ENCODE measurements at places on chromosomes 12 and 14. TPM values are rescaled to one million over a fixed set of nuclear protein-coding genes. Genes with fewer than 3 reads are reported as not detected.

DNA sequence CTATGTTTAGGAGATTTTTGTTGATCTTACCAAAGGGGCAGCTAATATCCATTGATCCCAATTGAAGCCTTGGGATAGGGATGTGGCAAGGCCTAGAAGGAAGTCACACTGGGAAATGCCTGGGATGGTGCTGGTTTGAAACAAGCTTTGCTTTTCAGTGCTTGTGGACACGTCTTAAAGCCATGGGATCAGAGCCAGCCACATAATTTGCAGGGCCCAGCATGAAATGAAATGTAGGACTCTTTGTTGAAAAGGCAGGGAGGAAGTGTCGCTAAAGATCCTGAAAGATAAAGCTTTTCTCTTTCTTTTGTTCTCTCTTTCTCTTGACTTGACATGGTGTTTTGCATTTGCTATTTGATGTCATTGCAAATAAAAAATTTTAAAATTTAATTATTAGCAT lies 5.0 kb downstream of the TTC9 start:
- peaks cover 10% of the 10 kb centered on the region for H3K4me1 ChIP-seq
- no peak overlapping the region for H3K4me3 ChIP-seq
- H3K36me3 ChIP-seq, result no peaks in the 10 kb centered on the region
- DNase-seq, result no peak
- H3K27me3 ChIP-seq, result peaks cover 9% of the 10 kb centered on the region
- no peak overlapping the region for H3K27ac ChIP-seq

GRCh38 chr14:56268673-56269072 lies 150.5 kb downstream of the PELI2 start:
- H3K27me3 ChIP-seq, result no peaks in the 10 kb centered on the region
- DNase-seq, result no peak
- H3K27ac ChIP-seq, result no peak overlapping the region
- no peaks in the 10 kb centered on the region for H3K36me3 ChIP-seq

DNA sequence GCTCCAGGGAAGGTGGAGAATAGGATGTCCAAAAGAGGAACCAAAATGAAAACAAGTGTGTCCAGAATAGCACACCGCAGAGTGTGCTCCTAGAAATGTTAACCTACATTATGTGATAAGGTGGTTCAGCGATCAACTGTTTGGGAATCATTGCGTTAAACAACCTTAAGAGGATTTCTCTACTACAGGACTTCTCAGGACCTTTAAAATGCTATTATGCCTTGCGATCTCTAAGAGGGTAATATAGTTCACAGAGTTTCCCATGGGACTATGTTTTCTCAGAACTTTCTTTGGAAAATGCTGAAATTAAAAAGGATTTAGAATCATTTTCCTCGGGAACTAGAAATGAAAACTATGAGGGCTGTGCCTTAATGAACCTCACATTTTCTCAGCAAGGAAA lies 1.8 kb downstream of the GLT8D2 start:
- no peak overlapping the region for H3K27ac ChIP-seq
- no peak for DNase-seq
- no peaks in the 10 kb centered on the region for H3K4me1 ChIP-seq
- H3K4me3 ChIP-seq, result no peak overlapping the region
- H3K36me3 ChIP-seq, result no peaks in the 10 kb centered on the region
- peaks cover 28% of the 10 kb centered on the region for H3K27me3 ChIP-seq

GRCh38 chr12:27639265-27639664 lies 57.0 kb upstream of the REP15 start:
- no peaks in the 10 kb centered on the region for H3K4me1 ChIP-seq
- H3K36me3 ChIP-seq, result no peaks in the 10 kb centered on the region
- DNase-seq, result no peak
- no peak overlapping the region for H3K27ac ChIP-seq
- H3K27me3 ChIP-seq, result no peaks in the 10 kb centered on the region
- no peak overlapping the region for H3K4me3 ChIP-seq

DNA sequence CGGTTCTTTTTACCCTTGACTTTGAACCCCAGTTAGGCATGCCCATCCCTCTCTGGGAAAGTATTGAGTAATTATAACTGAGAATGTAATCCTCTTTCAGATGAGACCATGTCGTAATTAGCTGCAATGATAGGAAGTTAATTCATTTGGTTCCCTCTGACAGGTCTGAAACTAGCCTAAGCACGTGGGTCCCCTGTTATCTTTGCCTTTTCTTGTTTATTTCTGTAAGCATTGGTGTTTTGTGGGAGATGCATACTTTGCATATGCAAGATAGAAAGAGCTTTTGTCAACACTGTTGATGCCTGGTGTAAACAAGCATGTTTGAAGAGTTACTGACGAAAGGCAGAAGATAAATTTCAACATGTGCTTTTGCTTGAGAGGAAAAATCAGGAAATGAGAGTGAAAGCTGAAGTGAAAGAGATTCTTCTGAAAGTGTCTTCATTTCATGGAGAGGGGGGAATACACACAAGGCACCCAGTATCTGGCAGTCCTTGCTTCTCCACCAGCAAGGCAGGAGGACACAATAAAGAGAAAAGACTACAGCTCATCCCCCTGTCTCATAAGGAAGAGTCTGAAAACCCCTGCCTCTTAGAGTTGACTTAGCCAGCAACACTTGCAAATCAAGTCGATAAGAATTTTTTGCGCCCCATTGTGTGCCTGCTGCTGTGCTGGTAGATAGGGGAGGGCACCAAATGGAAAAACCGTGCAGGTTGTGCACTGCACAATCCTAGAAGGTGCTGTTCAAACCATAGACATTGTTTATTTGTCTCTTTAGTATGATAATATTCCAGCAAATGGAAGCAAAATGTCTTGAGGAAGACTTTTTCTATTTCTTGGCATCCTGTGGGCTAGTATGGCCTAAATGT lies 77.8 kb downstream of the SLC24A4 start:
- no peak for DNase-seq
- H3K27ac ChIP-seq, result peak overlapping the region; percentile 90
- H3K4me1 ChIP-seq, result no peaks in the 10 kb centered on the region

- H3K27me3 ChIP-seq, result no peaks in the 10 kb centered on the region
- H3K27ac ChIP-seq, result no peak overlapping the region
- H3K36me3 ChIP-seq, result no peaks in the 10 kb centered on the region
- DNase-seq, result peak; percentile 28
Observed at GRCh38 chr14:65958664-65959562, 527.3 kb upstream of the CCDC196 start.

DNA sequence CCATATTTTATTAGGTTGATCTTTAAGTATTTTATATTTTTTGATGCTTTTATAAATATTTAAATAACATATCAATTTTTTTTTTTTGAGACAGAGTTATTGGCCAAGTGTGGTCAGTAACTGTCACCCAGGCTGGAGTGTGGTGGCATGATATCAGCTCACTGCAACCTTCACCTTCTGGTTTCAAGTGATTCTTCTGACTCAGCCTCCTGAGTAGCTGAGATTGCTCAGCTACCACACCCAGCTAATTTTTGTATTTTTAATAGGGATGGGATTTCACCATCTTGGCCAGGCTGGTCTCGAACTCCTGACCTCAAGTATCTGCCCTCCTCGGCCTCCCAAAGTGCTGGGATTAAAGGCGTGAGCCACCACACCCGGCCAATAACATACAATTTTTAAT lies 71.1 kb downstream of the FUT8 start:
- no peak overlapping the region for H3K4me3 ChIP-seq
- no peak overlapping the region for H3K27ac ChIP-seq
- DNase-seq, result no peak

- H3K27ac ChIP-seq, result no peak overlapping the region
- H3K36me3 ChIP-seq, result no peaks in the 10 kb centered on the region
- no peak overlapping the region for H3K4me3 ChIP-seq
- no peaks in the 10 kb centered on the region for H3K27me3 ChIP-seq
Observed at GRCh38 chr12:58883576-58884334, 36.5 kb downstream of the LRIG3 start.

DNA sequence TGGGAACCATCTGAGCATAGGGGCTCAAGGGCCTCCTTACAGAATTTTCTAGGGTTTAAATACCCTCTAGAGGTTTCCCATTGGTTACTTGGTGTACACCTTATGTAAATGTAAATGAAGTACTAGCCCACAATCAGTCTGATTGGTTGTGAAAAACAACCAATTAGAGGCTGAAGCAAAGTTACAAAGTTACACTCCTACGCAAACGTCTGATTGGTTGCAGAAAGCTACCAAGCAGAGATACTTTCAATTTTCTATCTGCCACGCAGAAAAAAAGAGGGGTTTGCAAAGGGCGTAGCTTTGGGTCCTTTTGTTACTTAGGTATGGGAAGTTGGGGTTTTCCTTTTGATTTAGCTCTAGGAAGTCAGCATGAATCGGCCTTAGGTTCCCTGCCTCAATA lies 1.8 kb upstream of the TMEM19 start:
- H3K36me3 ChIP-seq, result no peaks in the 10 kb centered on the region
- no peaks in the 10 kb centered on the region for H3K27me3 ChIP-seq
- DNase-seq, result no peak
- H3K4me3 ChIP-seq, result no peak overlapping the region
- peaks cover 10% of the 10 kb centered on the region for H3K4me1 ChIP-seq

DNA sequence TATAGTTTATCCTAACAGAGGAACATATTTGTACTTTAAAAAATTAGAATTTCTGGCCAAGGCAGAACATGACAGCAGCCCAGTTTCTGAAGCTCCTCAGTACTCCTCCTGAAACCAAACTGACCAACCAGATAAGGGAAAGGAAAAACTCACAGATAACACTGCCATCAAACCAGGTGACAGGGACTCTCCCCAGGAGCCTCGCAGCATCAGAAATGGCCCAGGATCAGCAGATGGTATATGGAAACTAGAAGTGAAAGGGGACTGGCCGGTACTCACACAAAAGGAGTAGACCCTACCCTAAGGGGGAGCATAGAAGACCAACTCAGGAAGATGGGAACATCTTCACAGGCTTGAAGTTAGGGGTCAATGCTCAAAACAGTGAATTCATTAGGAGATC lies 22.0 kb downstream of the GALC start:
- H3K4me3 ChIP-seq, result no peak overlapping the region
- H3K27me3 ChIP-seq, result no peaks in the 10 kb centered on the region
- no peak overlapping the region for H3K27ac ChIP-seq
- DNase-seq, result no peak
- no peaks in the 10 kb centered on the region for H3K4me1 ChIP-seq

DNA sequence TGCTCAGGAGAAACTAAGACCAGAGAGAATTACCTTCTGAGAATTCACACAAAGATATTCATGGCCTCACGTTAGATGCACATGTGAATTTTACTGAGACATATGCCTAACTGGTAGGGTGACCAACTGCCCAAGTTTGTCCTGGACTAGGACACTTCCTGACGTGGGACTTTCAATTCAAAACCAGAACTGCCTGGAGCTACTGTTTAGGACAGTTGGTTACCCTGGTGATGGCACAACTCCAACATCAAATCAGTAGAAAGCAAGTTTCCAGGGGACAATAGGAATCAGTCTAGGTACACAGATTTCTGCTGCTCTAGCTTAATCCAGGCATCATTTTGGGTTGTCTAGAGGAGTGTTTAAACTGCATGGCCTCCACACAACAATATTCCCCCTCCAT lies 178.7 kb downstream of the GXYLT1 start:
- no peaks in the 10 kb centered on the region for H3K36me3 ChIP-seq
- no peak overlapping the region for H3K27ac ChIP-seq

GRCh38 chr12:52061470-52062166 lies 8.2 kb upstream of the ATG101 start:
- H3K4me1 ChIP-seq, result no peaks in the 10 kb centered on the region
- H3K27ac ChIP-seq, result no peak overlapping the region
- DNase-seq, result no peak
- no peaks in the 10 kb centered on the region for H3K36me3 ChIP-seq
- no peaks in the 10 kb centered on the region for H3K27me3 ChIP-seq

GRCh38 chr12:105109465-105110212 lies 2.1 kb downstream of the WASHC4 start:
- peak overlapping the region; percentile 45 for H3K27ac ChIP-seq
- no peaks in the 10 kb centered on the region for H3K36me3 ChIP-seq
- DNase-seq, result no peak
- no peaks in the 10 kb centered on the region for H3K27me3 ChIP-seq

GRCh38 chr14:24143511-24143910 lies 2.1 kb upstream of the EMC9 start:
- H3K27me3 ChIP-seq, result no peaks in the 10 kb centered on the region
- peaks cover 41% of the 10 kb centered on the region for H3K36me3 ChIP-seq
- no peak overlapping the region for H3K27ac ChIP-seq
- DNase-seq, result no peak
- peaks cover 60% of the 10 kb centered on the region for H3K4me1 ChIP-seq
- no peak overlapping the region for H3K4me3 ChIP-seq

DNA sequence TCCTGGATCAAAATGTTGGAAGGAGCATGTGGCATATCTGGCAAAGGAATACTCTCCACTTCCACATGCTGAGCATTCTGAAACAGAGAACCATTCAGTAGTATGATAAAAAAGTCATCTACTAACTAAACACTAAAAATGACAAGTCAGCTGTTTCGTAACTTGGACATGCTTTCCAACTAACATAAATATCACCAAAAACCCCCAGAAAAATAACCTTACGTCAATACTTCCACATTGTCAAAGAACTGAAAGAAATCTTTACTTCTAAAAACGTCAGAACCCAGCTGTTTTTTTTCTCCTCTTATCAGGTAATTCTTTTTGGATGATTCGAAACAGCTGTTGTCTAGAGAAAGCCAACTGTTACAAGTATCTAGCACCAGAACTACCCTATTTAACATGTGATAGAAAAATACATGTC lies 8.2 kb downstream of the WBP11 start:
- no peak for DNase-seq
- H3K4me1 ChIP-seq, result no peaks in the 10 kb centered on the region
- H3K27me3 ChIP-seq, result no peaks in the 10 kb centered on the region
- no peak overlapping the region for H3K4me3 ChIP-seq

DNA sequence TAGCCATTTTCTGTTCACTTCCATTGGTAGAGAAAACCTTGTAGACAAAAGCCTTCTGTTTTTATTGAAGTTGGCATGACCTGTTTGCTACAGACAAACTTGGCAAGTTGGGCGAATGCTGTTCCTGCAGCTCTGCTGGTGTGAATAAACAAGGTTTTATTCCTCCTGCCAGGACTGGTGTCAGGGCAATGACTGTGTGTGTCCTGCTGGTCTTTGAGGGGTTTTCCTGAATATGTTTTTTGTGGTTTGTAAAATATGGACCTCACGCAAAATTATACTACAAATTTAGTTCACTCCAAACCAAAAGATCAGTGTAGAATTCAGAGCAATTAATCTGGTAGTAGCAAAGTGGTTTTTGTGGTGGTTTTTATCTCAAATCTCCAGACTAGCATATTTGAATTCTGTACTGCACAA lies 140.8 kb downstream of the ERC1 start:
- no peaks in the 10 kb centered on the region for H3K27me3 ChIP-seq
- DNase-seq, result no peak
- no peaks in the 10 kb centered on the region for H3K36me3 ChIP-seq
- peaks cover 9% of the 10 kb centered on the region for H3K4me1 ChIP-seq
- H3K27ac ChIP-seq, result no peak overlapping the region
- H3K4me3 ChIP-seq, result no peak overlapping the region

Gene CCDC91
- total RNA-seq, result 18.5 TPM

Gene CMA1
- not detected for total RNA-seq

Gene IAPP
- total RNA-seq, result not detected

Gene CEBPE
- 0.26 TPM for total RNA-seq

Gene KLHL28
- 14.7 TPM for total RNA-seq

Gene LMNTD1
- total RNA-seq, result not detected

Gene RIN3
- total RNA-seq, result 25.7 TPM

Gene ERP29
- total RNA-seq, result 152 TPM

Gene APOF
- total RNA-seq, result not detected

Gene OTOGL
- 0.09 TPM for total RNA-seq

Gene FAM181A
- 1.1 TPM for total RNA-seq

Measured in left lung (tissue), 14 donors.